ENCODE measurements at places on chromosomes 1 and 21. TPM values are rescaled to one million over a fixed set of nuclear protein-coding genes. Genes with fewer than 3 reads are reported as not detected.
A peak's percentile ranks its signal among the peaks of the same experiment; 100 is the strongest.

Gene METTL13
- 15.8 TPM for total RNA-seq

Gene ASTN1
- 0.33 TPM for total RNA-seq

Gene PCSK9
- not detected for total RNA-seq

Gene PCAT6
- 1.0 TPM for total RNA-seq

Gene PSRC1
- total RNA-seq: 0.80 TPM

Gene PDZK1IP1
- total RNA-seq: not detected

Gene SAMSN1
- total RNA-seq: 1.0 TPM

Gene MAN1C1
- 18.0 TPM for total RNA-seq

Gene CHIT1
- total RNA-seq: not detected

Gene TEDDM1
- total RNA-seq: not detected

Gene CELA2A
- total RNA-seq: not detected

Gene IFI44L
- total RNA-seq: 5.4 TPM

GRCh38 chr1:99652881-99653281 lies 7.0 kb downstream of the PALMD start:
- DNase-seq: no peak

GRCh38 chr1:43304771-43305300 lies 4.1 kb downstream of the TIE1 start:
- no peak for DNase-seq

- DNase-seq: no peak
Observed at GRCh38 chr1:209844695-209845407, 17.1 kb downstream of the UTP25 start.

GRCh38 chr1:11529763-11530730 lies 51.1 kb downstream of the DISP3 start:
- DNase-seq: no peak

GRCh38 chr1:76867342-76868130 lies at the start of gene ST6GALNAC5:
TSS of gene ST6GALNAC5 (plus strand) at chr1:76867480.
- no peak for DNase-seq

GRCh38 chr1:45452503-45452902 lies 38.5 kb downstream of the TESK2 start:
- DNase-seq: no peak

DNA sequence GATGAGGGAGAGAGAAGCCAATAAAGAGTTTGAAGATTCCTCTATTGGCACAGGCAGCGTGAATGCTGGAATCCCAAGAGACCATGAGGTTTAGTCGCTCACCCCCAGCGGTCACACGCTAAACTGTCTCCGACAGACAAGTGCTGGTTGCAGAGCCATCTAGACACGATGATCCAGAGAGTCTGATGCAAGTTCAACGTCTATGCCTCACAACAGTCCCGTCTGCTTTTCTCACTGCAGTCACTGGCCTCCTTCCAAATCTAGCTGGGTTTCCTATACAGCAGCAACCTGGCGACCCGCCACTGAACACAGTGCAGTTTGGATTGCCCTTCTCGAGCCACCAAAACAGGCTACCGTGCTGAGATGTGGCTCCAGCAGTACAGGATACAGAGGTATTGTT lies 98.6 kb upstream of the KRTAP19-8 start:
- no peak for DNase-seq

- DNase-seq: no peak
Observed at GRCh38 chr1:39952359-39953110, 2.4 kb upstream of the MFSD2A start.

DNA sequence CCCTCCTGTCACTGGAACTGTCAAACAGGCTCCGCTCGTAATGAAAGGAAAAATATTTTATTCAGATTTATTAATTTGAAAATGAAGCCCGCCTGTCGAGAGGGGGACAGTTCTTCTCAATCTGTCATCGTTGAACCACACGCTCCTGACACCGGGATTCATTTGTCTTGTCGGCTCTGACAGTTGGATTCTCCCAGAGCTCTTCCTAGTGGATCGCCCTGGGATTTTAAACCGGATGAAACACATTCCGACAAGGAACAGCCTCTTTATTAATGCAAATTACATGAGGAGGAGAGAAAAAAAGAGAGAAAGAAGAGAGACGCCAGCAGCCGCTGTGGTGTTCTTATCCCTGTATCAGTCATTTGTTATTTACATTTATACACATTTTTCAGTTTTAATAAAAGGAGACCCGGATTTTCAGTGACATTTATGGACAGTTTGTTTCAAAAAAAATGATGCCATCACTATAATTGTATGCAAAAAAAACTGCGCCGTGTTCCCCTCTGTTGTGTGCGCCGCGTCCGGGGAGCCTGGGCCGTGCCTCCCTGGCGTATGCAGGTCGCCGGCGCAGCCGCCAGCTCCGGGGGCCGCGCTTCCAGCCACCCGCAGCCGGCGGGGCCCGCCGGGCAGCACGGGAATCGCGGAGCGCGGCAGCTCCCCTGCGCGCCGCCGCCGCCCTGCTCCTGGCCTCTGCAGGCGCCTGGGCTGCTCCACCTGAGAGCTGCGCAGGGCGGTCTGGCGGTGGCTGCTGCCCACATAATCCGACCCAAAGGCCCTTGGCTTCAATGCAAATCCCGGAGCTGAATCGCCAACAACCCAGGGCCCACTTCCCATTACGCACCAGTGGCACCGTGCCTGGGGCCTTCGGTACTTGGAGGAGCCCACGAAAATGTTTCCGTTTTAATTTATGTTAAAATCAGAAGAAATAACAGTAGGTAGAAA lies 237.9 kb upstream of the PBX1 start:
- DNase-seq: peak; percentile 25

DNA sequence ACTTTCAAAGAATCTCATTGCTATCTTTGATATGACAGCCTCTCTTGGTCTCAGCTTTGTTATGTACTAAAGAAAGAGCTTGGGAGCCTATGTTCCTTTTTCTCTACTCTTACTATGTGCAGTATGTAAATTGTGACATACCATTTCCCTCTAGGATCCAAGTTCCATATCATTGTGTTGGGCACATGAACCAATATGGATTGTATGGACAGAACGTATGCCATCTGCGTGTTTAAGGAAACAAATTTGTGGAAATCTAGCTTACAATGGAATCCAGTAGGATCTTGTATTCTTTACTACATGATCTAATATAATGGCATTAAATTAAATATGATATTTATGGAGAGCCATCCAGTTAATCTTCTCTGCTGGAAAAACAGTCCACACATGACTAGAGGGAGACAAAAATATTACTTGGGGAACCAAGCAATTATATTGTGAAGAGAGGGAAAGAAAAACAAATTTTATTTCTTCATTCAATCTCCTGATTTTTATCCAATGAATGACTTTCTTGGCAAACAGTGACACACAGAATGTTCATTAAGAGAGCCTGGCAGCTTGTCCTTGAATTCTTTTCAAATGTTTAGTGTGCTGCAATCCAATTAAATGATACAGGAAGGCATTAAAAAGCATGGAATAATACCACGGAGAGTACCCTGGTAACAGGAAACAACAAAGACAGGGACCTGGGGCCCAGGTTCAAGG lies 106.5 kb upstream of the DAB1 start:
- no peak for DNase-seq

- DNase-seq: no peak
Observed at GRCh38 chr1:26890467-26890796, 349 bp upstream of the GPN2 start.

DNA sequence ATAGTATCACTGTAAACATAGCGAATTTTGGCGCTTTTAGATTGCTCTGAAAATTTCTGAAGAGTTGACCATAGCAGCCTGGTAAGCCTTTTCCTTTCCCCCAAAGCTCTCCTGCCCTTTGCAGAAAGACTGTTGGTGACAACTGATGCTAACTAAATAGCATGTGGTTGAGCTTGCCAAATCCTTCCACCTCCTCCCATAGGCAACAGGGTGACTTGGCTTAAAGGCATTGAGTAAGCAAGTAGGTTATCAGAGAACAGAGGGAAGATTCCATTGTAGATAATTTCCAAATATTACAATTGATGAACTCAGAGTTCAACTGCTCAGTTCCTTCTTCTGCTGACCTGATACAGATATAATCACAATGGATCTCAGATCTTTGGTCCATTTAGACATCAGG lies 19.9 kb upstream of the HMGCL start:
- DNase-seq: no peak

GRCh38 chr21:42641311-42642218 lies 11.9 kb upstream of the PDE9A start:
- no peak for DNase-seq

- DNase-seq: peak; percentile 54
Observed at GRCh38 chr1:41382480-41383090, 21.4 kb downstream of the FOXO6 start.

GRCh38 chr1:203026031-203026665 lies at the start of gene PPFIA4:
TSS of gene PPFIA4 (plus strand) at chr1:203026491. CDS start at chr1:203039009, 12,518 bp downstream.
- peak; percentile 87 for DNase-seq

GRCh38 chr1:206855859-206856258 lies 9.6 kb upstream of the IL20 start:
- DNase-seq: no peak

DNA sequence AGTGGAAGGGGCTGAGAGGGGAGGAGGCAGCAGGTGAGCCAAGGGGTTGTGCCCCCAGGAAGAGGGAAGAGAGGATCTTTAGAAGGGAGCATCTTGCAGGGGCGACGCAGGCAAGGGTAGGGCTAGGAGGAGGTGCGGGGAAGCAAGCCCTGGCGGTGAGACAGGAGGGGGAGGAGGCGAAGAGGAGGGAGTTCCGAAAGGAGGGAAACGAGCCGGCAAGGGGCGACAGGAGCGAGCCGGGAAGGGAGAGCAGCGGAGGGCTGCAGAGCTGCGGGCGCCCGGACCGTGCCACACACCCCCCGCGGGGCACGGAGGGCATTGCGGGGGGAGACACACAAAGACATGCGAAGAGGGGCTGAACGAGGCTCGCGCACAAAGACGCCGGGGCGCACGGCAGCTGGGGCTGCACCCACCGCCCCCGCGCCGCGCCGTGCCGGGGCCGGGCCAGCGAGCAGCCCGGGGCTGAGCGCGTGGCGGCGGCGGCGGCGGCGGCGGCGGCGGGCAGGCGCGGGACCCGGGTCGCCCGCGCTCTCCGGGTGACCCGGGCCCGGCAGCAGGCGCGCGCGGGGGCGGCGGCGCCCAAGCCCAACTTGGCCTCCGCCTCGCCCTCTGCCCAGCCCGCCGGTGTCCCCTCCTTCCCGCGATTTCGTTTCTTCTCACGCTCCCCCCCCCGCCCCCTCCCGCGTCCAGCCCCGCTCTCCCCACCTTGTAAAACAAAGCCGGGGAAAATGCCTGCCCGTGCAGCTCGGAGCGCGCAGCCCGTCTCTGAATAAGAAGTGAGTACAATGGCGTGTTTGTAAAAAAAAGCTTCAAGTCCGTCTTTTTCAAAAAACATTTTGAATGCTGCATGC lies at the start of gene KCNK2:
Gene KCNK2, plus strand, starts transcription at position 206 of the 851 bp plus-strand sequence. CDS start 649 bp downstream, outside the sequence.
- no peak for DNase-seq

DNA sequence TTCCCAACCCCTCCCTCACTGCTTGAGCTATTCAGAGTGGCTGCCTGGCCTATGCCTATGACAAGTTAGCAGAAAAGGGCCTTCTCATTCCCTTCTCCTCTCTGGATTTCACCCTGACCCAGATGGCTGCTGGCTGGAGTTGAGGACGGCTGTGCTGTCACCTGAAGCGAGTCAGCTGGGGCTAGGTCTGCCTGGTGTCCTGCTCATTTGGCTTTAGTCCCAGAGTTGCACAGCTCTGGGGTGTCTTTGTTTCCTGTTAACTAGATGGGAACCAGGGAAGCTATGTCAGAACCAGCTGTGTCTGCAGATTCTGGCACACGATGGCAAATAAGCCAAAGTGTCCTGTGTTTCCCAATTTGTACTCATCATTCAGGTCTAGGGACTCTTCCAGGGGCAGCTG lies 52.9 kb downstream of the CNIH3 start:
- no peak for DNase-seq

GRCh38 chr1:220952961-220953643 lies 73.9 kb downstream of the HLX start:
- no peak for DNase-seq

GRCh38 chr1:21931171-21932093 lies 5.7 kb downstream of the HSPG2 start:
- peak; percentile 78 for DNase-seq

GRCh38 chr1:221939607-221940006 lies 197.7 kb upstream of the DUSP10 start:
- no peak for DNase-seq

DNA sequence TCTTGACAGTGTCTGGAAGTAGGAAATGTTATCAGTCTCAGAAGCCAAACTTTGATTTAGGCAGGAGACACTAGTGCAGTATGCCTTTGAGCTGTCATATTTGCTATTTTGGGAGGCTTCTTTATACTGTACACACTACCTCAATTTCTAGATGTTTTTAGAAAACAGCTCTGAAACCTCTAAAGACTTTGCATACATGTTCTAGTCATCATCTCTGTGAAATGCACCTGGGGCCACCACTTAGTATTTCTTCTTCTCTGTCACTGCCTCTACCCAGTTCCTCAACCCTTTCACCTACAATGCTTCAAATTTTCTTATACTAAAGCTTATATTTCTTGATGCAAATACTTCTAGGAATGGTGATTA lies 29.1 kb upstream of the PLA2G4A start:
- no peak for DNase-seq

- DNase-seq: no peak
Observed at GRCh38 chr1:50917138-50918137, 42.6 kb downstream of the FAF1 start.

- DNase-seq: no peak
Observed at GRCh38 chr1:230494026-230494425, 67.9 kb upstream of the PGBD5 start.

DNA sequence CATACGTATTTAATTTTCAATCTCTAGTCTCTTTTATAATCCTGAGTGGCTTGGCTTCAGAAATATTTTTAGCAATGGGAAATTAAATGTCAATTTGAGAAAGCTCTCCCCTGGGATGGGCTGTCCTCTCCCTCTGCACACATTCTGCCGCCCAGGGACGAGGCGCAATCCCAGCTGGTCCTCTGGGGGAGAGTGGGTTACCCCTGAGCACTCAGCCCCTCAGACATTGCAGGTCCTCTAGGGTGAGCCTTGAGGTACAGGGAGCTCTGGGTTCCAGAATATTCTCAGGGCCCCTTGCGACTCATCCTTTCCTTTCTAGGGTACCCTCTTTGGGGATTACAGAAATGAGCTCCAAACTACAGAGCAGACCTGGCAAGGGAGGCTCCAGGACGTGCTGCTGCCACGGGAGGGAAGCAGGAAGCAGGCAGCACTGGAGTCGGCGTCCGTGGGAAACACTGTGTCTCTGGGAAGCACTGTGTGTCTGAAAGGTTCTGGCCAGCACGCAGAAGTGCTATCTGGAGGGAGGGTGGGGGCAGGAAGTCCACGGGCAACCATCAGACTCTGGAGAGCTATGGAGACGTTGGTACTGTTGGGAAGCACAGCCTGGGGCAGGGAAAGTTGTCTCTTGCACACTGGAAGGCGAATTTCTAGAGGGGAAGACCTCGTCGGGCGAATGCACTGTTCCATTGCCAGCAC lies 343.3 kb upstream of the VAMP3 start:
- no peak for DNase-seq

GRCh38 chr1:55129194-55129728 lies 85.9 kb downstream of the USP24 start:
- no peak for DNase-seq

- peak; percentile 65 for DNase-seq
Observed at GRCh38 chr1:21254335-21254951, 35.8 kb downstream of the ECE1 start.
